ENCODE measurements at places on chromosomes 13 and 19.
A peak's percentile ranks its signal among the peaks of the same experiment; 100 is the strongest.

DNA sequence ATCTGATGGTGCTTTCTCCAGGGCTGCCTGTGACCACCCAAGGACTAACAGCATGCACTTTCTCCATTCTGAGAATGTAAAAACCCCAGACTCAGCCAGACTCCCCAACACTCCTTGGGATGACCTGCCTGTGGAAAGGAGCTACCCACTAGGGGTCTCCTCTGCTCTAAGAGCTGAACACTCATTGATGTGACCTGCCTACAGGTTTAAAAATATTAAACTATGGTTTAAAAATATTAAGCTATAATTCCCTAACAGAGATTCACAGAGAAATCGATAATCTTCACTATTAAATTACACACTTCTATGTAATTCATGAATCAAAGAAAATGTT is 696.2 kb upstream of the SLITRK5 start:
- DNase-seq = no peak

DNA sequence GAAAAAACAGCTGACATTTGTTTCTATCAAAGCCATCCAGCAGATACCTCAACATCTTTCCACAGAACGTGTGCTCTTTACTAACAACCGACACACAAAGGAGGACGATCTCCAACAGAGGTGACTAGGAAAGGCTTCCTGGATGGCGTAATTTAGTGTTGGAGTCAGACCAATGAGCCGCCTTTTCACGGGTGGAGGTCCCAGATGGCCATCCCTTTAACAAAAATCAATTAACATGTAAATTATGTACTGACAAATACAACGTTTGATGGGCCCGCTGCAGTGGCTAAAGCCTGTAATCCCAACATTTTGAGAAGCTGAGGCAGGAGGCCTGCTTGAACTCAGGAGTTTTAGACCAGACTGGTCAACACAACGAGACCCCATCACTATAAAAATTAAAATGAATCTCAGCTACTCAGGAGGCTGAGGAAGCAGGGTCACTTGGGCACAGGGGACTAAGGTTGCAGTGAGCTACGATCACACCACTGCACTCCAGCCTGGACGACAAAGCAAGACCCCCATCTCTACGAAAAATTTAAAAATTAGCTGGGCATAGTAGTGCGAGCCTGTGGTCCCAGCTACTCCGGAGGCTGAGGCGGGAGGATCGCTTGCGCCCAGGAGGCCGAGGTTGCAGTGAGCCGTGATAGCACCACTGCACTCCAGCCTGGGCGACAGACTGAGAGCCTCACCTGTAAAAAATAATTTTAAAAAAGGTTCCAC is 1.2 kb upstream of the DPY19L3 start:
- DNase-seq = no peak

DNA sequence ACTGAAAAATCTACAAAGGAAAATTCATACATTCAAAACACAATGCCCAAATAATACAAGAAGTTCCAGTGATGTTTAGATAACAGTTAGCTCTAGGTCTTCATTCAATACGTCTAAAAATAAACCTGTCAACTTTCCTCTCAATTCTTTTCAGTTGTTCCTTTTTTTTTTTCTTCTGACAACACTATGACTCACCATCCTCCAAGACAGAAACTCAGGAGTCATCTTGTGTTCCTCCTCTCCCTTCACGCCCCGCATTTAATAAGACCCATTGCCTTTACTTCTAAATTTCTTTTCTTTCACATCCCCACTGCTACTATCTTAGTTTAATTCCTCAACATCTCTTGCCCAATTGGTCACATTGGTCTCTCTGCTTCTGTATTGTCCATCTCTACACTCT is 759.9 kb downstream of the GPC5 start:
- no peak for DNase-seq

DNA sequence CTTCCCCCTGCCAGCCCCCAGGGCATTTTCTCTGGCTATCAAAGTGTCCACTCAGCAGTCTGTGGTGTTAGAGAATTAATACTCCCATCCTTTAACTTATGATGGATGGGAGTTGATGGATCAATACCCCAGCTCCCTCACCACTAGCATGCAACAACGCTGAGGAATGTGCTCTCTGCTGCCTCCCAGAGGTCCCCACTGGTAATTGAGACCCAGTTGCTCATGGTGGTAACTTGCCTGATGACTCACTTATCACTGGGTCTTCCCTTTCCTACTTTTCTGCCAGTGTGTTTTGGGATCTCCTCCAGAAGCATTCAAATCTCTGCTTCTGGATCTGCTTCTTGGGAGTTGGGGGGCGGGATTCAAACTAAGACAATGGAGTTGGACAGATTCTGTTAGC is 20.3 kb upstream of the CACNA1A start:
- DNase-seq = no peak

DNA sequence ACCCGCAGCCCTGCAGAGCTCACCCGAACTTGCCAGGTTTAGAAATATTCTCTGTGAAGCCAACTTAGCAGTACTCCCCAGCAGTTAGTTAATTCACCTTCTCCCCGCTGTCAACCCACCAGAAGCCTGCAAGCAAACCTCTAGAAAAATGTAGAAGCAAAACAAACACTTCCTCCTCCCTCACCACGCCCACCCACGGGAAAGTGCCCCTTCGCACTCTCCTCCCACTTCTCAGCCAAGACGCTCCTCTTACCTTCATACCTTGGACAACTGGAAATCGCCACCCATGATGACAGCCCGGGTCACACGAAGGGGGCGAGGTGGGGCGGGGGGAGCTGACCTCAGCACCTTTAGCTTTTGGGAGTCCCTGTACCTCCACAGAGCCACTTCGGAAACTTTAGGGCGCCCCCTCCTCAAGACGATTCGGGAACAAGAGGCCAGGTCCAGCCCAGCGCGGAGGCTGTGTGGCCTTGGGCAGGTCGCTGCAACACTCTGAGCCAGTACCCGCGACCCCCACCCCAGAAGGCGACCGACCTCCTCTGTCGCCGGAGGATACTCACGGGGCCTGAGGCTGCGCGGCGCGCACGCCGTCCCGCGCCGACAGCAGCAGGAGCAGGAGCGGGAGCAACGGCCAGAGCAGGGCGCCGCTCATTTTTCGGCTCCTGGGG is 485 bp downstream of the CPAMD8 start:
- no peak for DNase-seq

DNA sequence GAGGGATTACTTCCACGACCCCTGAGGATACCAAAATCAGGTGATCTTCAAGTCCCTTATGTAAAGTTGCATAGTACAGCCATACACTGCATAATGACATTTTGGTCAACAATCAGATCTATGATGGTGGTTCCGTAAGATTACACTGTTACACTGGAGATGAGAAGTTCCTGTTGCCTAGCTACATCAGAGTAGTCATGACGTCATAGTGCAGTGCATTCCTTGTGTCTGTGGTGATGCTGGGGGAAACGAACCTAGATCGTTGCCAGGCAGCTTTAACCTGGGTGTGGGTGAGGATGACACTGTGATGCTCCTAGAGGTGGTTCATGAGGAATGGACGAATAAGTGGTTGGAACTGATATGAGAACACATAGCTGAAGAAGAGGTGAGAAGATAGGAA is 9.1 kb downstream of the ZNF610 start:
- no peak for DNase-seq

DNA sequence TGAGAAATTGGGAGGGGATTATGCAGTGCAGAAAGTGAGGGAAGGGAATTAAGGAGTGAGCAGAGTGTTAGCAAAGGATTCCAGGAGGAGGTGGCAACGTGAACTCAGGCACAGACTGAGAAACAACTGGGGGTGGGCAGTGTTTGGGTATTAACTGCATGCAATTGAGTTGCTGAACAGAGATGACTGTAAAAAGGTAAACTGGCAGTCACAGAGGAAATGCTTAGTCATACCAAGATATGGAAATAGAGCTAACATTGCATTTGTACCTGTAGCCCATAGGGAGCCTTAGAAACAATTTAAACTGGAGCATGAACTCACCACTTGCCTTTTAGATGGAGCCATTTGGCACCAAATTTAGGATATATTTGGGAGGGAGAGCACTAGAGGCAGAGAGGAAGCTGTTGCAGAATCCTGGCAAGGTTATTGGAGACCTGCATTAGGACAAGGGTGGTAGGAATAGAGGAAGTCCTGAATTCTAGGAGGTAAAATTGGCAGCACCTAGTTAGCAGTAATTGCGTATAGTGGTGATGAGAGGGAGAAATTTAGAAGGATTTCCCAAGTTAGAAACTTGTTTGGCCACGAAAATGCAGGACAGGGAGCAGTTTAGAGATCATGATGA is 100.6 kb upstream of the FRY start:
- DNase-seq = no peak

- DNase-seq = no peak
Observed at GRCh38 chr19:926323-926588, 421 bp downstream of the ARID3A start.

DNA sequence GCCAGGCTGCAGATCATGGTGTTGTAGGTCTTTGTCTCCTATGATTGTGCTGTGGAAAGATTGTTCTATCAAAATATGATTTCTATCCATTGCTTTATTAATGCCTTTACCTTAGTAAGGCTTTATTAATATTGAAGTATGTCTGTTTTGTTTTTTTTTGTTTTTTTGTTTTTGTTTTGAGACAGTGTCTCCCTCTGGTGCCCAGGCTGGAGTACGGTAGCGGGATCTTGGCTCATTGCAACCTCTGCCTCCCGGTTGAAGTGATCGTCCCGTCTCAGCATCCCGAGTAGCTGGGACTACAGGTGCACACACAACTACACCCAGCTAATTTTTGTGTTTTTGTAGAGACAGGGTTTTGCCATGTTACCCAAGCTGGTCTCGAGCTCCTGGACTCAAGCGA is 7.7 kb downstream of the IRGC start:
- DNase-seq = no peak

- DNase-seq = peak; percentile 80
Observed at GRCh38 chr19:10864538-10864899, 6.8 kb upstream of the CARM1 start.

- no peak for DNase-seq
Observed at GRCh38 chr13:73943137-73943964, 190.9 kb downstream of the KLF12 start.

DNA sequence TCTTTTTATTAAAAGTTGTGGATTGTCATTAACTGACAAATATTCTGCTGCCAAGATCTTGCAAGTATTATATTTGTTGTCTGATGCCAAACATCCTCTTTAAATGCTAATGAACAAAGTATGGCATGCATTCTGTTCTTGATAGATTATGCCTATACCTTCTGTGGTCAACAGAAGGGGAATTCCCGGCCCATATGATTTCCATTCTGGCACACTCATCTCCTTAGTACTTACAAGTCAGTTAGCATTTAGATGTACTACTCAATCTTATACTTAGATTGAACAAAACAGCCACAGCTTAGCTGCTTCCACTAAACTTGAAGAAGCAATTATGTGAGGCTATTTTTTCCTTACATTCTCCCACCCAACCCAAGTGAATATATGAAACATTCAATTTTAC is 246.1 kb upstream of the DACH1 start:
- DNase-seq = no peak

GRCh38 chr13:106721599-106721998 is 153.7 kb upstream of the ARGLU1 start:
- no peak for DNase-seq

- DNase-seq = no peak
Observed at GRCh38 chr19:44649578-44650145, 6.0 kb downstream of the PVR start.

- DNase-seq = no peak
Observed at GRCh38 chr13:72931311-72931710, 127.5 kb upstream of the KLF5 start.

DNA sequence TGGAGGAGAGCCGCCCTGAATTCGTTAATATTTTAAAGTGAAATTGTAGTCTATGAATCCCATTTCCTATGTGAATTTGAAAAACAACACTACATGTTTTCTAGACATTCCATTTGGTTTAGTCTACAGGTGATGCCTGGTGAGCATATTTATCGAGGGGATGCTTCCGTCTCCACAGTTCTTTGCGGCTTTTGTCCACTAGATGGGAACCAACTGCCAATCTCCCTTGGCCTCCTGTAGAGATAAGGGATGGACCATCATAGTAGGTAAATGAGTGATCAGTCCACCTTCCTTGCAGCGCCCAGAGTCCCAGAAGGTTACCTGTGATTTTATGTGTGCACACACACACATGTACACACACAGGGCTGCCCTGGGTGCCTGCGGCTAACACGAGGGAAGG is 289.8 kb upstream of the SOX21 start:
- DNase-seq = no peak

GRCh38 chr13:76711550-76712182 is 174.5 kb downstream of the KCTD12 start:
- no peak for DNase-seq

DNA sequence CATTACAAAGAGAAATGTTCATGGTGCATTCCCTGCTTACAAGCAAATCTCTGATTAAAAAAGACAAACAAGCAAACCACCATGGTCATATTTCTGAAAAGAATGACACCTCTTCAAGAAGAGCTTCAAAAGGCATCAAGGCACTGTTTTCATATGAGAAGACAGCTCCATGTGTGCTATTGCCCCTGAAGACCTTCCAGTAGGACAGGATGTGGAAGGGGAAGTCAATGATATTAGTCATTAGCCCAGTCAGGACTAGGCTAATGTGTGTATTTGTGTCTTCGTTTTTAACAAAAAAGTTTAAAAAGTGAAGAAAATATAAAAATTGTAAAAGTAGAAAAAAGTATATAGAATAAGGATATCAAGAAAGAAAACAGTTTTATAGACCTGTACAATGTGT is 534.7 kb upstream of the ARGLU1 start:
- no peak for DNase-seq

DNA sequence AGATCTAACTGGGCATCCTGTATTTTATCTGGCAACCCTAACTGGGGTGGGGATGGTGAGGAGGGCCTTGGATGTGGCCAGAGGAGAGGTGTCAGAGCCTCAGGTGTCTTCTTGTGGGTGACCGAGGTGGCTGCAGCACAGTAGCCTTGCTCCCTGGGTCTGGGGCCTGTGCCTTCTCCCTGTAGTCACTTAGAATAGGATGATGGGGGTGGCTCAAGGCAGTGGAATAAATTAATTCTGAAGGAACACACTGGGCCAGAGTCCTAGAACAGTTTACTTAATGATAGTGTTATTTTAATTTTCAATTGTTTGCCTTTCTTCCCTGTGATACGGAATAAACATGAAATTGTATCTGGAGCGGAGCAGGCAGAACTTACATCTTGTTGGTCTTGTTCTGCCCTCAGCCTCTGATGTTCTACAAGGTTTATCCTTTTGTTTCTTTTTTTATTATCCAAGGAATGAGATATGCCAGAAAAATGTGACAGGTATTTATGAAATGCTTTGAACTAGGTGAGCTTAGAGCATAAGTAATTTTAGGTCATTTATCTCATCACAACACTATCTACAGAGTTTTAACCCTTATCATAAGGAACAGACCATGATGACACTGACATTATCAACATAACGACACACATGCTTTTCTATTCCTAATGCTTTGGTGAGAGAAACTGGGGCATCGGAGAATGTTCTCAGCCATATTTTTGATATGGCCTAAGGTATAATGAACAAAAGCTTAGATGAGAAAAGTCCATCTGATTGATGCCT is 51.4 kb downstream of the LRCH1 start:
- no peak for DNase-seq

- DNase-seq = no peak
Observed at GRCh38 chr13:37596805-37597204, 1.8 kb downstream of the POSTN start.

Measured in stimulated activated CD4-positive, alpha-beta T cell treated with anti-CD3 and anti-CD28 coated beads, Interleukin-4, amount 100 ng/mL, for 4 hours (primary cell).